Activated T-helper 17 cell treated with anti-CD3 and anti-CD28 coated beads, Interleukin-2, amount 50 U/mL, for 72 hours (primary cell): ENCODE measurements at places on chromosomes 16 and 17.

- ATAC-seq, result peak; percentile 45
Measured at GRCh38 chr16:89257281-89257731, 39.8 kb downstream of the ZNF778 start.

DNA sequence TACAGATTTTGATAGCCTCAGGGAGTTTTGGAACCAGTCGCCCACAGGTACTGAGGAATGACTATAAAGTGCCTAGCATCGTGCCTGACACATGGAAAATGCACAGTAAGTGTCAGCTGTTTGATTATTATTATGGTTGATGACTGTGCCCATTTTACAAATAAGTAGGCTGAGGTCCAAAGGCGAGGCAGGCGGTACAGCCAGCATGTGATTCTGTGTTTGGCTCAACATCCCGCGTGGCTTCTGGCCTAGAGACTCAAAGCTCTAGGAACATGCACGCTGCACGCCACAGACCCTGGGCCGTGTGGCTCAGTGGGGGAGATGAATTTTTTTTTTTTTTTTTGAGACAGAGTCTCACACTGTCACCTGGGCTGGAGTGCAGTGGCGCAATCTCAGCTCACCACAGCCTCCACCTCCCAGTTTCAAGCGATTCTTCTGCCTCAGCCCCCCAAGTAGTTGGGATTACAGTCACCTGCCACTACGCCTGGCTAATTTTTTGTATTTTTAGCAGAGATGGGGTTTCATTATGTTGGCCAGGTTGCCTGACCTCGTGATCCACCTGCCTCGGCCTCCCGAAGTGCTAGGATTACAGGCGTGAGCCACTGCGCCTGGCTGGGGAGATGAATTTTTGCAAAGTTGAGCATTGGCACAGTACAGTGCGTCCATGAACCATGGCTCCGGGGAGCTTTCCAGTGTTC, 57.7 kb downstream of the NKD1 start:
- no peak for ATAC-seq

DNA sequence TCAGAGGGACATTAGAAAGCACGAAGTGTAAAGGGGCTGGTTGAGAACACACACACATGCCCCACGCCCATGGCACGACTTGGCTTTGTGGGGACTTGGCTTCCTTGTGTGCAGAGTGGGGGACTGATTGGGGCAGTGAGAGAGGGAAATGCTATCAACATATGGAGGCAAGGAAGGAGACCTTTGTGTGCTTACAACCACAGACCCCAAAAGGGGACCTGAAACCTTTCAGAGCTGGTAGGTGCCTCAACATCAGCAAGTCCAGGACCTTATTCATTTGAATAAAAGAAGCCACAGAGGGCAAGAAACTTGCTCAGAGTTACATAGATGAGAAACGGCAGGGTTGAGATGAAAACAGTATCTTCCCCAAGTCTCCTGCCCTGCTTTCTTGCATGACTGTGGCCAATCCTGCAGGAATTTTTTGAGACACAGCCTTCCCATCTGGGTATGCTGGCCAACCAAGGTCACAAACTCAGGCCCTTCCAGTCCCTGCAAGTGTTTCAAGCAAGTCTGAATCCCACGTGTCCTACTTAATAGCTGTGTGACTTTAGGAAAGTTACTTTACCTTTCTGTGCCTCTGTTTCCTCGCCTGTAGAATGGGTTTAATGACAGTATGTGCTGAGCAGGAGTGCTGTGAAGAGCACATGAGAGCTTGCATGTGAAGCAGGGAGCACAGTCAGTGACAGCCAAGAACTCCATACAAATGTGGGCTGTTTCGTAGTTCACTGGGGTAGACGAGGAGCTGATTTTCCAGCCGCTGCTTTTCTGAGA, 26.2 kb downstream of the C16orf78 start:
- ATAC-seq, result no peak

DNA sequence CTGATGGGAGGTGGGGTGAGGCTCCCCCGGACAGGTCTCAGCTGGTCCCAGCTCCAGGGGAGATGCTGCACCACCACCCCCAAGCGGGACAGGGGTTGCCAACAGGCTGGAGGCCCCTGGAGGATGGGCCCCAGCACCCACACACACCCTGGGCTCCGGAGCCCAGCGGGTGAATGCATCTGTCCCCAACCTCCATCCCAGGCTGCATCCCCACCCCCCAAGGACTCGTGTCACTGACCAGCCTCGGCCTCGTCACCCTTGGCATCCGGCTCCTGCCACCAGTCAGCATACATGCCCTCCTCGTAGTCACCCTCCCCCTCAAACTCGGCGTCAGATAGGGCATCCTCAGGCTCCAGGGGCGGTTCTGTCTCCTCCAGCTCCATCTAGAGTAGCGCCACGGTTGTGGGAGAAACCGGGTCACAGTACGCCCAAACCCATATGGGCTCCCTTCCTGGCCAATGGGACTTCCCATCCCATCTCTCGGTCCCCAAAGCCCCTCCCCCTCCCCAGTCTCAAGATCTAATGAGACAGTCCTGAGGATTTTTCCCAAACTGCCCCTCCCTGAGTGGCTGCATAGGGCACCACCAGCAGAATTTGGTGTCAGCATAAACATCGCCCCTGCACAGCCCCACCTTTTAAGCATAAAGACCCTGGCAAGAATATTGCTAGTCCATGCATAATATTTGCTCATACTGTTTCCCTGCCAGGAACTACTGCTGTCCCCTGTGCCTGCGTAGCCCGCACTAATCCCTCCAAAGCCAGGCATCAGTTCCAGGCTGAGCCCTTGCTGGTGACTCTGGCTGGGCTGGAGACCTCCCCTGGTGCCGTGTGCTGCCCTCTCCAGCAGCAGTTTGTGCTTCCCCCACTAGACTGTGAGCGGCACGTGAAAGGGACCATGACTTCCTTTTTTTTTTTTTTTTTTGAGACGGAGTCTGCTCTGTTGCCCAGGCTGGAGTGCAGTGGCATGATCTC, 8.4 kb downstream of the P3H4 start:
- ATAC-seq, result no peak

- ATAC-seq, result no peak
Measured at GRCh38 chr16:46850619-46851555, 19.9 kb upstream of the C16orf87 start.

DNA sequence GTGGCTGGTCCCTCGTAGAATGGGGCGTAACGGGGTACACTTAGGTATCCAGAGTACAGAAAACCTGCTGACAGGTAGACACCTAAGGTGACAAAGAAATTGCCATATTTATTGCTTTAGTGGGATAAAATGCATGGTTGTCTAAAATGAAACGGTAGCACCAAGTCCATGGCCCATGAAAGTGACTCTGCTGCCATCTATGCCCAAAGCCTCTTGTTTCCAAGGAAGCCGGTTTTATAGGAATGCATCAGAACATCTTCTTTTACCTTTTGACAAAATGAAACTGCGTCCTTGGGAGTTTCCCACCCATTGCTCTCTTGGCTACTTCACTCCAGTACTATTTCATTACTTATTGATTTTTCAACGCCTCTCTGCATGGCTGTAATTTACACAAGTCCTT, 151.3 kb upstream of the ZFHX3 start:
- no peak for ATAC-seq

- no peak for ATAC-seq
Measured at GRCh38 chr17:68368387-68368786, 77.1 kb downstream of the ARSG start.

- no peak for ATAC-seq
Measured at GRCh38 chr17:63035271-63035670, 69.2 kb downstream of the TANC2 start.

- ATAC-seq, result peak; percentile 53
Measured at GRCh38 chr17:78598013-78598471, 20.8 kb upstream of the DNAH17 start.
